Upper lobe of left lung (tissue), 6 donors: ENCODE measurements at places on chromosomes 3 and 15. TPM values are rescaled to one million over a fixed set of nuclear protein-coding genes. Genes with fewer than 3 reads are reported as not detected.
A peak's percentile ranks its signal among the peaks of the same experiment; 100 is the strongest.

DNA sequence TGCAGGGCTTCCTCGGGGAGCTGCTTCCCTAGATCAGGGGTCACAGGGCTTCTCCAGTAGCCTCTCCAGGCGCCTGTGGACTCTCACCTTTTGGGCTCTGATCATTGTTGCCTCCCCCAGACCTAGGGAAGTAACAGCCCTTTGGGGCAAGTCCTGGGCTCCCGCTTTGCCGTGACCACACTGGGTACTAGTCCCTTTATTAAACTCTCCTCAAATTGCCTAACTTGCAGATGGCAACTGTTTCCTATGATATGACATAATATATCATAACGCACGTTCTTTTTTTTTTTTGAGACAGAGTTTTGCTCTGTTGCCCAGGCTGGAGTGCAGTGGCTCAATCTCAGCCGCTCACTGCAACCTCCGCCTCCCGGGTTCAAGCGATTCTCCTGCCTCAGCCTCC is 17.9 kb upstream of the NRROS start:
- no peak overlapping the region for H3K4me3 ChIP-seq
- H3K4me1 ChIP-seq: peaks cover 24% of the 10 kb centered on the region
- H3K27ac ChIP-seq: no peak overlapping the region
- no peaks in the 10 kb centered on the region for H3K27me3 ChIP-seq
- no peak for DNase-seq

NANOGP8 gene
- total RNA-seq: not detected

DNA sequence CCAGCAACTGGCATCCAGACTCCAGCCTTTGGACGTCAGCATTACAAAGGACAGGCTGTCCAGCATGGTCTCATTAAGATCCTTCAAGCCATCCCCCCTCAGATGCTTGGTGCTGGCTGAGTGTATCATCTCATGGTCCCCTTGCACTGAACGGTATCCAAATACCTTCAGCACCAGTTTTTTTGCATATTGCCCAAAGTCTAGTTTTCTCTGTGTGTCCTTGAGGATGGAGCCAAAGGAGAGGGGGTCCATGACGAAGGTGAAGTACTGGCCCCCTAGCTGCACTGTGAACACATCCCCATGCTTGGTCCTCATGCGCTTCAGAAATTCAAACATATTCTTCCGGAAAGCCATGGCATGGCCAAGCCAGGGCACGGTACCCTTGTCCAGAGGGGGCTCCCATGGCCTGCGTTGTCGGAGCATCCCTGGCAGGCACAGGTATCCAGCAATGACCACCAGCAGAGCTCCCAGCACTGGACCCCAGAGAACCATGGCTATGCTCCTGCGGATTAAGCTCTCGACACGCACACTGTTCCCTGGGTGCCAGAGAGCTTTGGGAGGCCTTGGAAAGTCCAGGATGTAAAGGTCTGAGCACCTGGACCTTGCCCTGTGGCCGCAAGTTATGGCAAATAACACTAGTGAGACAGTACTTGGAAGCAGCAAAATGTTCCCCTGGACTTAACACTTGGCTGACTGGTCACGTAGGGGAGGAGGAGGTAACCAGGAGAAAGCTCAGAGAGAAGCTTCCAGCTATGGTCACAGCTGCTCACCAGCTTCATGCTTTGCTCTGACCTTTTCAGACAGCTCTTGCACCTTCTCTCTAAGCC is at the start of gene CYP8B1:
CYP8B1 (minus strand) TSS at position 555 of the 827 bp plus-strand sequence; CDS start at position 492, 63 bp downstream.
- peaks cover 3% of the 10 kb centered on the region for H3K4me1 ChIP-seq
- no peaks in the 10 kb centered on the region for H3K27me3 ChIP-seq
- peak; percentile 2 for DNase-seq
- H3K36me3 ChIP-seq: no peaks in the 10 kb centered on the region
- no peak within 1 kb of the TSS for H3K27ac ChIP-seq

TMEM40 gene
- total RNA-seq: 0.66 TPM

DNA sequence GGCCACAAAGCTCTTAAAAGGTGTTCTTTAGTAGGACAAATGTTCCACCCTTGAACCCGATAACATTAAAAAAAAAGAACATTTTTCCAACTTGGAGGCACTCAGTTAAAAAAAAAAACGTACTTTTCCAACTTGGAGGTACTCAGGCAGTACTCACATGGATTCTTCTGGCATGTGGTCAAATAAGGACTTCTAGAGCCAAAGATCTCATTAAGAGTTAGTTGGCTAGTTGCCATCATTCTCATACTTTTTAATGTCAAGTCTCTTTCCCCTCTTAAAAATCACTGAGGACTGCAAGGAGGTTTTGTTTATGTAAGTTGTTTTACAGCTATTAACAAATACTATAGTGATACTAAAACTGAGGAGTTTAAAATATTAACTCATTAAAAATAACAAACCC is 101.0 kb downstream of the CADPS start:
- no peaks in the 10 kb centered on the region for H3K4me1 ChIP-seq
- no peak for DNase-seq
- H3K36me3 ChIP-seq: no peaks in the 10 kb centered on the region
- no peaks in the 10 kb centered on the region for H3K27me3 ChIP-seq
- H3K27ac ChIP-seq: no peak overlapping the region

NLGN1 gene
- total RNA-seq: 3.5 TPM

DNA sequence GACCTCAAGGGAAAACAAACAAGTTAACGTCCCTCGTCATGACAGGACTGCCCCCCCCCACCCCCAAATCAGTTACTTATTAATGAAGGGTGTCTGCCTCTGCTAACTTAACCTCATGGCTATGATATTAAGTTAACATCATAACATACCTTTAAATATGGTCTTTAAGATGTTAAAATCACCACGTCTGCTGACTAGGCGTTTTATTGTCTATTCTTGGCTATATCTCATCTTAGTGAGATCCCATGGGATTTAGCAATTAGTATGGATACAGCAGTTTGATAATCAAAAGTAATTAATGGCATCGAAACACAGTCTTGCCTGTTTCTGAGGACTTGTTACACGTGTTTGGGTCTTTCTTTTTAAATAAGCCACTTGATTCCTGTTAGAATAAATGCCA is 186.9 kb downstream of the FOXB1 start:
- H3K27ac ChIP-seq: no peak overlapping the region
- no peaks in the 10 kb centered on the region for H3K36me3 ChIP-seq
- no peaks in the 10 kb centered on the region for H3K4me1 ChIP-seq
- no peaks in the 10 kb centered on the region for H3K27me3 ChIP-seq
- DNase-seq: no peak

DNA sequence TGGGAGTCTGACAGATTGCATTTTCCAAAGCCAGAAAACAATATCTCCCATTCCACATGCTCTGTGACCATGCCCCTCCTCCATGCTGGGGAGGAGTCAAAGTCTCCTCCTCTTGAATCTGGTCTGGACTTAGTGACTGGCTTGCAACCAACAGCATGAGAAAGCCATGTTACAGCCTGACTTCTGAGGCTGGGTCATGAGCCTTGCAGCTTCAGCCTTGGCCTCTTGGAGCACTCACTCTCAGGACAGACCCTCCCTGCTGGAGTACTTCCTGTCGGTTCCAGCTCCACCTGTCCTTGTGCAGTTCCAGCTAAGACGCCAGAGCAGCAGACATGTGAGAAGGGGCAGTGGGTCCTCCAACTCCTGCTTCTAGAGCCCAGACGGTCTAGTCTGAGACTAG is 49.7 kb upstream of the RBSN start:
- no peak overlapping the region for H3K4me3 ChIP-seq
- H3K4me1 ChIP-seq: no peaks in the 10 kb centered on the region
- DNase-seq: no peak

GRCh38 chr3:196192524-196193051 is 18.6 kb downstream of the ZDHHC19 start:
- no peak for DNase-seq
- H3K36me3 ChIP-seq: no peaks in the 10 kb centered on the region
- no peaks in the 10 kb centered on the region for H3K27me3 ChIP-seq
- peak overlapping the region; percentile 84 for H3K27ac ChIP-seq
- H3K4me1 ChIP-seq: peaks cover 18% of the 10 kb centered on the region

- no peak overlapping the region for H3K4me3 ChIP-seq
- no peak for DNase-seq
- no peaks in the 10 kb centered on the region for H3K4me1 ChIP-seq
- H3K36me3 ChIP-seq: peaks cover 35% of the 10 kb centered on the region
- no peak overlapping the region for H3K27ac ChIP-seq
Measured at GRCh38 chr3:185645596-185646381, 59.7 kb downstream of the SENP2 start.

RBPMS2 gene
- 3.6 TPM for total RNA-seq

ACAD9 gene
- 38.6 TPM for total RNA-seq

CHRM5 gene
- 0.15 TPM for total RNA-seq

LIPH gene
- 47.9 TPM for total RNA-seq

GRCh38 chr3:52034651-52035050 is 21.7 kb downstream of the DUSP7 start:
- H3K36me3 ChIP-seq: no peaks in the 10 kb centered on the region
- H3K4me3 ChIP-seq: no peak overlapping the region
- DNase-seq: no peak
- no peak overlapping the region for H3K27ac ChIP-seq

ACTRT3 gene
- 0.55 TPM for total RNA-seq

DNA sequence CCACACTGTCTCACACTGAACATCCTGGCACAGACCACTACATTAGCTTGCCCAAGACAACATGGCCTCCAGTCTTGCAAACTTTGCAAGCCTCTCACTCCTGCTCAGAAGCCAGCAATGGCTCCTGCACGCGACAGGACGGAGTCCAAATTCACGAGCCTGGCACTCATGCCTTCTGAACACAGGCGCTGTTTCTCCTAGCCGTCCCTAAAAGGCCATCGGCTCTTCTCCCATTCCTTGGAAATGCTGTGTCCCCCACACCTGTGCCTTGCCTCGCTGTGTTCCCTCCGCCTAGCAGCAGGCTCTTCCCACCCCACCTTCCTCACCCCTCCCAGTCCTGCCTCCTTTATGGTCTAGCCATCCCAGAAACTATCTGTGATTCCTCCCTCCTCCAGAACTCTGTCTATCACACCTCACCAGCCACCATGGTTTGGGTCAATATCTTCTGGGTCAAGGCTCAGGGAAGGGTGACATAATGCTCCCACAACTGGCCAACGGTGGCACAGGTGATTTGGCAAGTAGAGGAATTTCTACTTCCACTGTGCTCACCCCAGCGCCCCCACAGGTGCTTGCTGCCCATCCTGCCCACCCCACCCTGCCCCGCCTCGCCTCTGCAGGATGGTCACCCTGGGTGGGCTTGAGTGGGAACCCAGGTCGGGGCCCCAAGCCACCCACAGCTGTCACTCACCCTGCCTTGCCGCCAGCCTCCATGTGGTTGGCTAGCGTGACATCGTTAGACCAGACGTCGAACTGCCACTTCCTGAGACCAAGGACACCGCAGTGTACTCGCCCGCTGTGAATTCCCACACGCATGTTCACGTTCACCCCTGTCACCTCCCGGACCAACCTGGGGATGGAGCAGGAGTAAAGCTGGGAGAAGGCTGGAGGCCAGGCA is 120.7 kb downstream of the ADCY5 start:
- no peak for DNase-seq
- no peak overlapping the region for H3K4me3 ChIP-seq
- no peaks in the 10 kb centered on the region for H3K36me3 ChIP-seq
- H3K4me1 ChIP-seq: no peaks in the 10 kb centered on the region

CHRFAM7A gene
- total RNA-seq: 19.9 TPM

EPHA3 gene
- not detected for total RNA-seq

DNA sequence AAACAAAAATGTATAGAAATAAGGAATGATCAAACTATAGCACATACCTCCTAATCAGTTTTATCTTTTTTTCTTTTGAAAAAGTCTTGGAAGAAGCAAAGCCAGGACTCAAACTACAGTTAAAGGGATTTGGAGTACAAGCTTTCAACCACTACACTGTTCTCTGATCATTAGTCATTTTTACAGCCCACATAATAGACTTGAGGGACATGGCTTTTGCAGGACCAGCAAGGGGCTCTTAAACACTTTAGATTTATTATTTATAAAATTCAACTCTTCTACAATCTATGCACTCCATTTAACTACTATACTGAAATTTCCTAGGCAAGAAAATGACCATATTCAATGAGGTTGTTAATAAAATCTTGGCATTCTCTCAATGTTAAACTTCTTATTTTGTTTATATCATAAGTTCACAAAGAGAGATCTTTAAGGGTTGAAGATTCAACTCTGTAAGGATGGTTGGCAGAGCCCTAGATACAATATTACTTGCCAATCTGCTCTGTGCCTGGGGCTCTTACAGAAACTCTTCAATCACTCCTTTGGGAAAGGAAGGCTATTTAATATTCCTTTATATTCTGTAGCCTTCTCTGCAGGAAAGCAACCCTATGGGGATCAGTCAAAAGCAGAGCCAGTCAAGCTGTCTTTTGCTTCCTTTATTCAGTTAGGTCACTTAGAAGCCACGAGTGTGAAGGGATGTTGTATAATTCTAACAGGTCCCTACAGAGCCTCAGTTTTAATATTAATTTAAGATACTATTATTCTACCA is 557.7 kb upstream of the SGO1 start:
- no peak overlapping the region for H3K27ac ChIP-seq
- H3K36me3 ChIP-seq: no peaks in the 10 kb centered on the region
- H3K4me1 ChIP-seq: no peaks in the 10 kb centered on the region
- no peaks in the 10 kb centered on the region for H3K27me3 ChIP-seq
- no peak overlapping the region for H3K4me3 ChIP-seq

DNA sequence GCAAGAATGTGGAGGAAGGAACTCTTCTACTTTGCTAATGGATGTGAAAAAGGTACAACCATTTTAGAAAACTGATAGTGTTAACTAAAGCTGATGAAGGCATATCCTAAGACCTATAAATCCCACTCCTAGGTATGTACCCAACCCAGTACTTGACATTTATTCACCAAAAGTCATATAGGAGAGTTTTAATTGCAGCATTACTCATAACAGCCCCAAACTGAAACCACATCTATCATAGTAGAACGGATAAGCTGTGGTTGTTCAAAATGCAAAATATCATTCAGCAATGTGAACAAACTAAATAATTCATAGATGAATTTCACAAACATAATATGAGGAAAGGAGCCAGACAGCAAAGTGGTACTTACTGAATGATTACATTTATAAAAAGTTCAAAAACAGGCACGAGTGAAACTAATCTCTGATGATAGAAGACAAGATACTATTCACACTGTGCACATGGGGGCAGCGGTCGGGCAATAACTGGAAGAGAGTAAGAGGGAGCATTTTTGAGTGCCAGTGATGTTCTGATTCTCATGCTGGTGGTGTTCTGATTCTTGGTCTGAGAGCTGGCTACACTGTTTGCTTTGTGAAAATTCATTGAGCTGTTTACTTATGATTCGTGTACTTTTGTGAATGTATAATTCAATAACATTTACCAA is 34.3 kb downstream of the GOLIM4 start:
- no peak for DNase-seq
- no peak overlapping the region for H3K4me3 ChIP-seq
- no peaks in the 10 kb centered on the region for H3K27me3 ChIP-seq
- no peaks in the 10 kb centered on the region for H3K4me1 ChIP-seq
- H3K27ac ChIP-seq: no peak overlapping the region
- no peaks in the 10 kb centered on the region for H3K36me3 ChIP-seq

CFAP100 gene
- 55.4 TPM for total RNA-seq

GRCh38 chr3:102441832-102442231 is 7.0 kb downstream of the ZPLD1 start:
- no peaks in the 10 kb centered on the region for H3K36me3 ChIP-seq
- H3K4me3 ChIP-seq: no peak overlapping the region
- H3K27me3 ChIP-seq: no peaks in the 10 kb centered on the region
- DNase-seq: no peak
- no peak overlapping the region for H3K27ac ChIP-seq
- no peaks in the 10 kb centered on the region for H3K4me1 ChIP-seq
